ENCODE measurements at places on chromosomes 11 and 22. TPM values are rescaled to one million over a fixed set of nuclear protein-coding genes. Genes with fewer than 3 reads are reported as not detected.
A peak's percentile ranks its signal among the peaks of the same experiment; 100 is the strongest.

DNA sequence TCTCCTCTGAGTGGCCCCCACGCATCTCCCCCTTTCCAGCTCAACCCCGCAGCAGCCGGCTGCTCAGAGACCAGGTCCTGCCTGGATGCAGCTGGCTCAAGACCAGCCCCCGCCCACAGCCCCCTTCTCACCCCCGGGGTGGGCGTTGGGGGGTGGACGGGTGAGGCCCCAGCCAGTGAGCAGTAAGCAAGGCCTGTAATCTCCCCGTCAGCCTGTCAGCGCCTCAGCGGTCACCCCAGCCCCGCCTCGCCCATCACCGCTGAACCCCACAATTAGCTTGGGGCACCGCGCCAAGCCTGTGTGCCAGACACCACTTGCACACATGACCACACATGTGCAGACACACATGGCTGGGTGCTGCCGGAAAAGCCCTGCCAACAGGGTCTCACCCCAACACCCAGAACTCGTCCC, 5.9 kb downstream of the PLXNB2 start:
- no peaks in the 10 kb centered on the region for H3K36me3 ChIP-seq
- DNase-seq = no peak
- H3K27ac ChIP-seq = no peak overlapping the region
- H3K27me3 ChIP-seq = peaks cover 26% of the 10 kb centered on the region
- H3K4me3 ChIP-seq = no peak overlapping the region

GRCh38 chr11:120248551-120249278, 8.8 kb downstream of the POU2F3 start:
- peaks cover 59% of the 10 kb centered on the region for H3K27me3 ChIP-seq
- H3K27ac ChIP-seq = peak overlapping the region; percentile 9
- H3K4me1 ChIP-seq = peaks cover 15% of the 10 kb centered on the region
- no peak for DNase-seq
- H3K36me3 ChIP-seq = no peaks in the 10 kb centered on the region

DNA sequence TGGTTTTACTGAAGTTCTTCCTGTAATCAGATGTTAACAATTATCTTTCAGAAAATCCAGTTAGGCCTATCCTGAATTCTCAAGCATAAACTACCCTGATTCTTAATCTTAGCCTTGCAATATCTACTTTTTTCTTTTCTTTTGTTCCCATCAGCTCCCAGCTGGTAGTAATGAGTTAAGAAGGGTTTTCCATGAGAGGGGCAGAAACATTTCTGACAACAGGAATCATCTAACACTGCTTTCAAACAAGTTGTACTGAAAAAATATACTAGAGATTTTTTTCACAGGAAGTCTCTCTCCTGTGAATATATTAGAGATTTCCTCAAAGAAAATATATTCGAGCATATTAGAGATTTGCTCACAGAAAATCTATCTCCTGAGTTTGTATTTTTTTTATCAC, 3.3 kb upstream of the TRIM6 start:
- no peak overlapping the region for H3K4me3 ChIP-seq
- H3K27me3 ChIP-seq = peaks cover 19% of the 10 kb centered on the region
- H3K36me3 ChIP-seq = peaks cover 2% of the 10 kb centered on the region
- peaks cover 6% of the 10 kb centered on the region for H3K4me1 ChIP-seq
- no peak for DNase-seq
- no peak overlapping the region for H3K27ac ChIP-seq

- no peak overlapping the region for H3K4me3 ChIP-seq
- H3K27me3 ChIP-seq = no peaks in the 10 kb centered on the region
- DNase-seq = no peak
- H3K27ac ChIP-seq = no peak overlapping the region
Measured at GRCh38 chr11:63616953-63617352, 2.7 kb upstream of the PLAAT3 start.

DNA sequence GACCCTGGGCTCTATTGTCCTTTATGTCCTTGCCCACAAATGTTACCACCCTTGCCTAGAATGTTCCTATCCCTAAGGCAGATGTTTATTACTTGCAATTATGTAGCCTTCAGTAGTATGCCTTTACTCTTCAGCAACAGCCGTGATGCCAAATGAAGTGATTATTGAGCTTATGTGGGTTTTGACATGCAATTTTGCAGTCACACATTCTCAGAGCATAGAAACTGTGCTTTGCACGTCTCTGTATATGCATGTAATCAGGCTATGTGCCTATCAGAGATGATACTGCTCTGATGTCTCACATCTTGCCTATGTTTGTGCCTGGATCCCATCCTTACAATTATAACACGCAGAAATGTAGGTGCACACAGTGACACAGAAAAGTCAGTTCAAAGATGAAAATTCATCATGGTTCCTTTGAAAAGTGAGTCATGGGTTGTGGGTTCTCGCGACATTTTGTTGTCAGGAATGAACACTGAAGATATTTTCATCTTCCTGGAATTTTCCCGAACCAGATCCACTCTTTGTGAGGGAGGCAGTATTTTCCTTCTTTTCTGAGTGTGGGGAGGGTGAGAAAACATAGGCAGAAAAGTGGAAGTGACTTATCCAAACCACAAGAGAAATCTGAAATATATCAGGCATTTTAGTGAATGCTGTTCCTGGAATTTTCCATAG, 81.1 kb downstream of the BMAL1 start:
- H3K4me1 ChIP-seq = peaks cover 4% of the 10 kb centered on the region
- H3K27me3 ChIP-seq = no peaks in the 10 kb centered on the region
- DNase-seq = no peak
- no peak overlapping the region for H3K4me3 ChIP-seq
- no peak overlapping the region for H3K27ac ChIP-seq

DNA sequence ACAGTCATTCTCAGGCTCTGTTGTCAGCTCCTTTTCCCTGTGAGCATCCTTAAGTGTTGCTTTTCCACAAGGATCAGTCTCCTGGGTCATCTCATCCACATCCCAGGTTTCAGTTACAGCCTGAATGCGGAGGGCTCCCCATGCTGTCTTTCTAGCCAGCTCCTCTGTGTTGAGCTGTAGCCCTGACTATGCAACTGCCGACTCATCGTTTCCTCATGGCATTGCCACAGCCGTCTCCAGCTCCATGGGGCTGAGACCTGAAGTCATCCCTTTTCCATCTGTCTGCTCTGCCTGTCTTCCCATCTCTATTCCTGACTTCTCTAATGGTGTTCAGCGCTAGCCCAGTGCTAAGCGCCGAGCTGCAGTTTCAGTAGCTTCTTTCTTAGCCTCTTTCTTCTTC, 11.8 kb downstream of the SAMM50 start:
- no peak overlapping the region for H3K4me3 ChIP-seq
- H3K4me1 ChIP-seq = peaks cover 13% of the 10 kb centered on the region
- DNase-seq = no peak
- H3K27ac ChIP-seq = no peak overlapping the region

- no peak overlapping the region for H3K4me3 ChIP-seq
- H3K4me1 ChIP-seq = no peaks in the 10 kb centered on the region
- no peaks in the 10 kb centered on the region for H3K27me3 ChIP-seq
- no peaks in the 10 kb centered on the region for H3K36me3 ChIP-seq
- no peak for DNase-seq
- H3K27ac ChIP-seq = no peak overlapping the region
Measured at GRCh38 chr11:79265756-79266322, 175.0 kb downstream of the TENM4 start.

DNA sequence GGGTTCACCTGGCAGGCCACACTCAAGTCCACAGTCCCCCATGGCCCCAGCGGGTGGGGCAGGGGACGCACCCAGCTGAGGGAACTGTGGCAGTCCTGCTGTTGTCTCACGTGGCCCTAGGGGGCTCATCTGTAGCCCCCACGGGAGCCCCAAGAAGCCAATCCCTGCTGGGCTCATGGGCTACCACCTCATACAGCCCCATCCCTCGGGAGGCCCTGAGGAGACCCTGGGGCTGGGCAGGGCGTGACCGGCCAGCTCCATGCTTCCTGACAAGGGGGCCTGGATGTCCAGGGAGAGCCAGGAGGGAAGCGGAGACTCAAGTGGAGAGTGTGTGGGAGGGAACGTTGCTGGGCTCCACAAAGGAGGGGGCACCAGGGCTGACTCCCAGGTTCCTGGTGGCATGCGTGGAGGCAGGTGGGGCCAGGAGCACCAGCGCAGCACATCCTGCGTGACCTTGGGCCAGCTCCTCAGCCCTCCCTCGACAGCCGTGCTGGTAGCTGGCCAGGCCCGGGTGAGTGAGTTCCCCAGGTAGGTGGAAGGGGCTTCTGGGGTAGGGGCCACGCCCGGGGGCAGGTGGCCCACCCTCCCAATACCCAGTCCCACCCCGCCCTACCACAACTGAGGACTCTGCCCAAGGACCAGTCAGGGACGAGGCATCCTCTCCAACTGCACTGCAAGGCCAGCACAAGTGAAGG, 7.9 kb downstream of the RTN4R start:
- H3K4me3 ChIP-seq = no peak overlapping the region
- H3K27ac ChIP-seq = peak overlapping the region; percentile 37
- no peaks in the 10 kb centered on the region for H3K27me3 ChIP-seq
- no peaks in the 10 kb centered on the region for H3K36me3 ChIP-seq

Gene PLEKHA7
- 5.3 TPM for total RNA-seq

DNA sequence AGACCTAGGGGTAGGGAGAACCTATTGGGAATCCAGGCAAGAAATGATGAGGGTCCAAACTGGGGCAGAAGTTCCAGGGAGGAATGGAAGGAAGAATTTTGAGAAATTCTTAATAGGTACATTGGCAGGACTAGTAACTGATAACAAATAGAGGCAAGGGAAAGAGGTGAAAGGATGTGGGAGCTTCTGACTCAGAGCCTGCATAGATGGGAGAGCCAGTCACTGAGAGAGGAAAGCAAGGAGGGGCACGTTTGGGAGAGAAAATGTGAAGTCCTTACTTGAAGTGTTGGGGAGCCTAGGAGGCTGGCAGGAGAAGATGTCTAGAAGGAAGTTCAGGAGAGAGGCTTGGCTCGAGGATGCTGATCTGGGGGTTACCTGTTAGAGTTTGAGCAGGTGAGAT, 104.6 kb upstream of the NCAM1 start:
- no peaks in the 10 kb centered on the region for H3K4me1 ChIP-seq
- no peak overlapping the region for H3K4me3 ChIP-seq
- H3K27ac ChIP-seq = no peak overlapping the region
- no peaks in the 10 kb centered on the region for H3K36me3 ChIP-seq
- DNase-seq = no peak

Gene GAL
- total RNA-seq = not detected

- no peaks in the 10 kb centered on the region for H3K36me3 ChIP-seq
- no peak for DNase-seq
- no peak overlapping the region for H3K27ac ChIP-seq
- no peak overlapping the region for H3K4me3 ChIP-seq
Measured at GRCh38 chr11:122405547-122406341, 249.8 kb upstream of the UBASH3B start.

Gene CST6
- not detected for total RNA-seq

DNA sequence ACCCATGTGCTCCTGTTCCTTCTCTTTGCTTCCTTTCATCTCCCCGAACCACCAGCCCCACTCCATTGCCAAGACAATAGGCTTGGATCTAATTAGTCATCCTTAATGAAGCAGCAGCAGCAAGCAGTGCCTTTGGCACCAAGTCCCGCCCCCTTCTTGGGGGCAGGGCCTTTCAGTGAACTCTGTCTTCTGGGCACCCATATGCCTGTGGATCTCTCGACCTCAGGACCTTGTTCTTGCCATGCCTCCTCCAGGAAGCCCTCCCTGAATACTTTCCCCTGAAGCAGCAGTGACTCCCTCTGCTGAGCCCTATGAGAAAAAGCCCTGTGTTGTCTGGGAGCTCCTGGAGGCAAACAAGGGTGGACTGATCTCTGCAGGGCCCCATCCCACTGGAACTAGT, 32.1 kb downstream of the ARHGEF17 start:
- no peaks in the 10 kb centered on the region for H3K4me1 ChIP-seq
- H3K27me3 ChIP-seq = peaks cover 5% of the 10 kb centered on the region
- H3K36me3 ChIP-seq = no peaks in the 10 kb centered on the region
- DNase-seq = no peak
- H3K4me3 ChIP-seq = no peak overlapping the region

Gene SLC25A45
- 61.6 TPM for total RNA-seq

Gene GLYAT
- not detected for total RNA-seq

GRCh38 chr11:110076371-110076965, 16.7 kb upstream of the ZC3H12C start:
- peaks cover 18% of the 10 kb centered on the region for H3K27me3 ChIP-seq
- H3K4me3 ChIP-seq = no peak overlapping the region
- no peak for DNase-seq
- no peaks in the 10 kb centered on the region for H3K36me3 ChIP-seq

GRCh38 chr22:47209040-47209514, 446.6 kb downstream of the TBC1D22A start:
- H3K27ac ChIP-seq = no peak overlapping the region
- H3K4me1 ChIP-seq = peaks cover 3% of the 10 kb centered on the region
- DNase-seq = no peak
- H3K36me3 ChIP-seq = no peaks in the 10 kb centered on the region
- no peak overlapping the region for H3K4me3 ChIP-seq

DNA sequence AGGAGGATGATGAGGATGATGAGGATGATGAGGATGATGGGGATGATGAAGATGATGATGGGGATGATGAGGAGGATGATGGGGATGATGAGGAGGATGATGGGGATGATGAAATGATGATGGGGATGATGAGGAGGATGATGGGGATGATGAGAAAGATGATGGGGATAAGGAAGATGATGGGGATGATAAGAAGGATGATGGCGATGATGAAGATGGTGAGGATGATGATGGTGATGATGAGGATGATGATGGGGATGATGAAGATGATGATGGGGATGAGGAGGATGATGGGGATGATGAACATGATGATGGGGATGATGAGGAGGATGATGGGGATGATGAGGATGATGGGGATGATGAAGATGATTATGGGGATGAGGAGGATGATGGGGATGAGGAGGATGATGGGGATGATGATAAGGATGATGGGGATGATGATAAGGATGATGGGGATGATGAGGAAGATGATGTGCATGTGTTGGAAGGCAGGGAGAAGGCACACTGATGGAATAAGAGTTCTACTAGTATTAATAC, 78.9 kb upstream of the MTMR2 start:
- peaks cover 2% of the 10 kb centered on the region for H3K36me3 ChIP-seq
- no peaks in the 10 kb centered on the region for H3K27me3 ChIP-seq
- no peak for DNase-seq
- H3K27ac ChIP-seq = no peak overlapping the region

- no peak for DNase-seq
- peaks cover 2% of the 10 kb centered on the region for H3K4me1 ChIP-seq
- no peak overlapping the region for H3K4me3 ChIP-seq
- no peak overlapping the region for H3K27ac ChIP-seq
- peaks cover 13% of the 10 kb centered on the region for H3K27me3 ChIP-seq
- no peaks in the 10 kb centered on the region for H3K36me3 ChIP-seq
Measured at GRCh38 chr11:13760115-13760514, 91.6 kb downstream of the FAR1 start.

Measured in T-helper 17 cell (primary cell).